Fibroblast of lung (primary cell): ENCODE measurements at places on chromosomes 3 and 15. TPM values are rescaled to one million over a fixed set of nuclear protein-coding genes. Genes with fewer than 3 reads are reported as not detected.

CCDC9B gene
- 14.4 and 38.0 TPM in 2 replicates for total RNA-seq

GRK7 gene
- under 0.01 TPM in 1 of 2 replicates, not detected in the other for total RNA-seq

NEO1 gene
- 19.3 and 31.6 TPM in 2 replicates for total RNA-seq

DAZL gene
- total RNA-seq: not detected in 2 replicates

PDZRN3 gene
- 47.5 and 56.3 TPM in 2 replicates for total RNA-seq
